ENCODE measurements at places on chromosomes 5 and 9.

DNA sequence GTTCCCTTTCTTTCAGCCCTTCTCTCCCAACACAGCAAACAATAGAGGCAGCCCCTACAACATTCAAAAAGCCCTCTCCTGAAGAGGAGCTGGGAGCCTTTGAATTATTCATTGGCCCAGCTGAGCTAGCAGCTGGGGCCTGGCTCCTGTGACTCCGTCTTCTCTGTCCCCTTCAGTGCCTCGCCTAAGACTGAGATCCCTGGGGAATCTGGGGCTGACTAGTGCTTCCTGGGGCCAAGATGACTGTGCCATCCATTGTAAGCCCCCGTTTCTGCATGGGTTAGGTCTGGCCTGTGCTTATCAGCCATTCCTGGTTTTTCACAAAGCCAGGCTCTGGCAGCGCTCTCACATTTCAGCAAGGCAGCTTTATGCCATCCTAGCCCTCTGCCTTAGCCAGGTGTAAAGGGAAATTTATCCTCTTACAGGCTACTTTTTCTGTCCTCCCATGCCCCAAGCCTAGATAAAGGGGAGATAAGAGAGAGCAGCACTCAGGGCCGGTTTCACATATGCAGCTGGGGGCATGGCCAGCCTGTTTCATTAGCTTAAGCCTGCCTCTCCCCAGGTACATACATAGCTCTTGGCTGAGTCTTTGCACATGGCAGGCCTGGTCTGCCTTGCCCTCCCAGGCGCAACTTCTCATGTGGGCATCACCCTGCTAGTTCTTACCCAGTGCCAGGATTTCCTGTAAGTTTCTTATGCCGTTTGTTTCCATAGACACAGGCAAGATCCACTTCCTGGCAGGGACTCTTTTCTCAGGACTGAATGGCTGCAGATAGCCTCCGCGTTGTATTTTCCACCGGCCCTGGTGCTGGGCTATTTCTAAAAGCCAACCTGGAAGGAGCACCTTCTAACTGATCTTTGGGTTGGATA, 15.8 kb downstream of the PTPA start:
- DNase-seq: no peak

GRCh38 chr5:60765019-60765709, 65.2 kb upstream of the DEPDC1B start:
- DNase-seq: no peak

DNA sequence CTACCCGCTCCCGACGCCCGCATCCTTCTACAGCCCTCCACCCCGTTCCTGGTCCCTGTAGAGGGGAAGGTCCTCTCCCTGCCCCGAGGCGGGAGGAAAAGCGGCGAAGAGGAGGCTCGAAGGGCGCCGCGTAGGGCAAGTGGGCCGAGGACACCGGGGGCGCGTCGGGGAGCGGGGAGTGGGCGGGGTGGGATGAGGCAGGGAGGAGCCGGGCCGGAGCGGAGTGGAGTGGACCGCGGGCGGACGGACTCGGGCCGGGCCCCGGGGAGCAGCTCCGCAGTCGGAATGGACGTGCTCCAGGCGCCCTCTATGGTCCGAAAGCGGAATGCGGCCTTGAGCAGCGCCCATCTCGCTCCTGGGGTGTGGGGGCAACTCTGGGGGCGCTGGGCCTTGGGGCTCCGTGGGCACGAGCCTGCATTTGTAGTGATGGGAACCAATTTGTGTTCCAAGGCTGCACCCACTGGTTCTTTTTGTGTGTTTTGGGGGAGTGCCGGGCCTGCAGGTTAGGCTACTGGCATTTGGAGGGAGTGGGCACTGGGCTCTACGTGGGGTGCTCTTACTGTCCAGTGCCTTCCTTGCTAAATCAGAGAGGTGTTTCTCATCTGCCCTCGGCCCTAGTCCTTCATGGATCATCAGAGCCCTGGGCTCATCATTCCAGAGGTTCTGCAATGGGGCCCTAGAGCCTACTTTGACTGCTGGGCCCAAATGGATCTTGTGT, 7.3 kb downstream of the IRX1 start:
- DNase-seq: no peak

- no peak for DNase-seq
Observed at GRCh38 chr5:6178846-6179532, 199.4 kb downstream of the MED10 start.

- no peak for DNase-seq
Observed at GRCh38 chr5:110104060-110104725, 414.5 kb downstream of the MAN2A1 start.

DNA sequence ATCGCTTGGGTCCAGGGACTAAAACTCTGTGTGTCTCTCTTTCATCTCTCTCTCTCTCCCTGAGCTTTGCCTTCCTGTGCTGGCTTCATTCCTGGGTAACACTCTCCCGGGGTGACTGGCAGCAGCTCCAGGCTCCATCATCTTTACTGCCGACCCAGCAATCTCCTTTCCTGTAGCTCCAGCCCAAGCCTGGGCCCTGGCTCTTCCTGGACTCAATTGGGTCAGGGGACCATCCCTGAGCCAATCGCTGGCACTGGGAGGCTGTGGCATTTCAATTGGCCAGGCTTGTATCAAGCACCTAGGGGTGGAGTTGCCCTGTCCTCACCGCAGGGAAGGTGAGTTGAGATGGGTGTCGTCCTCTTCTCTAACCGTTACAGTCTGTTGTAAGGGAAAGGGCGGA, 31.9 kb downstream of the FAM240B start:
- no peak for DNase-seq
